Omental fat pad (tissue), 4 donors: ENCODE measurements at places on chromosomes 2 and 18. TPM values are rescaled to one million over a fixed set of nuclear protein-coding genes. Genes with fewer than 3 reads are reported as not detected.

- DNase-seq = no peak
Measured at GRCh38 chr2:64888591-64889309, 100.4 kb upstream of the SLC1A4 start.

- DNase-seq = no peak
Measured at GRCh38 chr18:33560686-33561370, 17.2 kb upstream of the ASXL3 start.

The POTEC gene
- not detected for total RNA-seq

- no peak for DNase-seq
Measured at GRCh38 chr18:54957996-54958395, 1.3 kb downstream of the CCDC68 start.

The PLGLB2 gene
- 2.6 TPM for total RNA-seq

The DHRS9 gene
- 6.7 TPM for total RNA-seq

The HAAO gene
- total RNA-seq = 7.2 TPM

GRCh38 chr2:174594456-174594855 is 3.1 kb downstream of the WIPF1 start:
- no peak for DNase-seq

- no peak for DNase-seq
Measured at GRCh38 chr2:219460424-219460926, 25.8 kb downstream of the SPEG start.

DNA sequence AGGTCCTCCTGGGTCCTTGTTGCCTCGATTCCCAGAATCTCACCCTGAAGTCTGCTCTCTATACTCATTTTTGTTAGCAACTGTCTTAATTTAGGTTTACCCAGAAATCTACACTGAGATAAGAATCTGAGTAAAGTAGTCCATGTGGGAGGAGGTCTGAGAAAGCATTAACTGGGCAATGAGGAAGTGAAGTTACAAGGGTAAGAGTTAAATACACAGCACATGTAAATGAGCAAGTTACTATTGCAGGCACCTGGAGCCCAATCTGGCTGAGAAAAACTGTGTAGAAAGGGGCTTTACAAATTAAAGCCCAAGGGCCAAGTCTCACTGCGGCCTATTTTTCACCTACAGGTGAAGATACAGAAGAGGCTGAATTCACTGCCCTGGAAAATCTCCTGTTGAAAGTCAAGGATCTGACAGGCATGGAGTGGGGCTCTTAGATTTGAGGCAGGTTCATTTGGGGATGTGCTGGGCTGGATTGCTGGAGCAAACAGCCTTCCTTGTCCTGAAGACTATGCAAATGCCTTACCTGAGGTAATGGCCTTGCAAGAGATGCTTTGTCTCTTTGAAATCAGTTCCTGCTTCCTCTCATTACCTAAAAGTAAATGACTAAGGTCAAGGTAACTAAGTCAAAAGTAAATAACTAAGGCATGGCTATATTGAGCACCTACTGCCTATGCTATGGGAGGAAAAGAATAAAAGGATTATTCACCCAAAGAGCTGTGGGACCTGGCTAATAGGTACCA is 84.4 kb upstream of the DYNAP start:
- DNase-seq = no peak

- DNase-seq = no peak
Measured at GRCh38 chr2:204110338-204110741, 173.8 kb downstream of the ICOS start.

- no peak for DNase-seq
Measured at GRCh38 chr2:16209799-16210198, 269.4 kb downstream of the MYCN start.

DNA sequence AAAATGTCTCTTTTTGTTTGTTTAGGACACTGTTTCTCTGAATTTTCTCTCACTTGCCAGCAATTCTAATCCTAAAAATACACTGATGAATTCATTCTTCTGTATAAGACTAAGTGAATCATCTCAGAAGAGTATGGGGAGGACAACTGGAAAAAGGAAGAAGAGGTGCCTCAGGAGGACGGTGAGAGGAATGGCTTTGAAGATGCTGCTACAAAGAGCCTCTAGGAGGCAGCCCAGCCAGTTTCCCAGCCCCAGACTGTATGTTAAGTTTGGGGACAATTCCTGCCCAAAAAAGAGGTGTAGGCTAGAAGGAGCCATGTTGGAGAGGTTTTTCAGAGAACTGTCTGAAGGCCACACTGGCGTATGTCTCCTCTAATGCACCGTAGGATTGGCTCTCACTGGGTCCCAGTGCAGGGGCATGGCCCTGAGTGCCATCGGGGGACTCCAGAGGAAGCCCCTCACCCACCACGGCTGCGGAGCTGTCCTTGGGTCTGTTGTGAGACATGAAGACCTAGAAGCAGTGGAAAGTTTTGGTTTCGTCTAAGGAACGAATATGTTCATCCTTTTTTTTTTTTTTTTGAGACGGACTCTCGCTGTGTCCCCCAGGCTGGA is 3.1 kb upstream of the SDC1 start:
- DNase-seq = no peak

DNA sequence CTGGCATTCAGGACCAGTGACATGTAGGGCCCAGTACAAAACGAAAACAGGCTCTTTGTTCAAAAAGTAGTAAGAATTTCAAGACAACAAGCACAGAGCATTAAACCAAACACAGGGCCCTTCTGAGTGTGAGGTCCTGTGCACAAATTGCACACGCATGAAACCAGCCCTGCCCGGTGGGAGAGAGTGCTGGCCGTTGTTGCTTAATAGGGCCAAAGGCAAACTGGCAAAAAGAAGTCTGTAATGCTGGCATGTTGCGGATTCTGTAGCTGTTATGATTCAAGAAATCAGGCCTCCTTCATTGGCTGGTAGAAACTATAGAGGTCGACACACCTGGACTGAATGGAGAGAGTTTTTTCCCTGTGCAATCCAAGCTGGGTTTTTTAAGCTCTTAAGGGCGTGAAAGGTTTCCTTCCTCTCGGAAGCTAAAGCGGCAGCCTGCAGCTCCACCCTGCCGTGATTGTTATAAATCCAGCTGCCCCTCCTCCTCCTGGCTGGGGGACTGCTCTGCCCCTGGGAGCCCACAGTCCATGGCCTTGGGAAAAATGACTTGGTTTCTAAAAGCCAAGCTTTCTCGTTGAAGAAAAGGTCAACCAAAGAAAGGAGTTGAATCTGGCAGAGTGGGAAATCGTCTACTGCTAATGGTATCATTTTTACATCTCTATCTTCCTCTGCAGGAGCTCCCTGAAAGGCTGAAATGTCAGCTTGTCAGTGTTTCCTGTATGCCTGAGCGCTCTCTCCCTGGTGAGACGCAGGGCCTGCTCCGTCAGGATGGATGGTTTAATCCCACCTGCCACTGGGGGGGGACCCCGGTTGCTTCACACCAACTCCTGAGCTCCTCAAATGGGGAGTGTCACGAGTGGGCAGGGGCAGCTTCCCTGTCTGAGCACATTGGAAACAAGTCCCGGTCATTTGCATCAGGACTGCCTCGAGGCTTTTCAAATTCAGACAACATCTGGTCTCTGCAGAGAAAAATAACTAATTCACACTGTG is 143.6 kb downstream of the ALPK2 start:
- no peak for DNase-seq

GRCh38 chr2:208984376-208985090 is 439.3 kb upstream of the MAP2 start:
- DNase-seq = no peak

- no peak for DNase-seq
Measured at GRCh38 chr2:143181494-143181893, 52.3 kb downstream of the ARHGAP15 start.

GRCh38 chr2:69565431-69565839 is 78.1 kb downstream of the AAK1 start:
- DNase-seq = peak; percentile 54

DNA sequence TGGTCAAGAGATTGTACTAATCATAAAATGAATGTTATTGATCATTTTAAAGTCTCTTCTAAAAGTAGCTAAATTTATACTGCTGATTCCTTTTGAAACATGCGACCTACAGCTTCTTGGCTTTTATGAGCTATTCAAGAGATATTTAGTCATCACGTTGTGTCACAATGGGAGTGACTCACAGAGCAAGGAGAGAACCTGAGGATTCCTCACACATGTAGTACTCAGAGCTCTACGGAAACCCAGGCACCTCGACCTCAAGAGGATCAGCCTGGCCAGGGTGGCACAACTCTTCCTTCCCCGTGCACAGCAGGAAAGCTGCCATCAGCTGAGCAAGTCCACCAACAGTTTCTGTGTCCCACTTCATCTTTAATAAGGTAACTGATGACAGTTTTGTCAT is at the start of gene DHRS9:
TSS of gene DHRS9 (plus strand) at position 223 of the 400 bp plus-strand sequence. CDS start 12,019 bp downstream, outside the sequence.
- no peak for DNase-seq

The ACTG2 gene
- total RNA-seq = 3.7 TPM

GRCh38 chr2:105361102-105361889 is 24.0 kb downstream of the C2orf49 start:
- DNase-seq = no peak

DNA sequence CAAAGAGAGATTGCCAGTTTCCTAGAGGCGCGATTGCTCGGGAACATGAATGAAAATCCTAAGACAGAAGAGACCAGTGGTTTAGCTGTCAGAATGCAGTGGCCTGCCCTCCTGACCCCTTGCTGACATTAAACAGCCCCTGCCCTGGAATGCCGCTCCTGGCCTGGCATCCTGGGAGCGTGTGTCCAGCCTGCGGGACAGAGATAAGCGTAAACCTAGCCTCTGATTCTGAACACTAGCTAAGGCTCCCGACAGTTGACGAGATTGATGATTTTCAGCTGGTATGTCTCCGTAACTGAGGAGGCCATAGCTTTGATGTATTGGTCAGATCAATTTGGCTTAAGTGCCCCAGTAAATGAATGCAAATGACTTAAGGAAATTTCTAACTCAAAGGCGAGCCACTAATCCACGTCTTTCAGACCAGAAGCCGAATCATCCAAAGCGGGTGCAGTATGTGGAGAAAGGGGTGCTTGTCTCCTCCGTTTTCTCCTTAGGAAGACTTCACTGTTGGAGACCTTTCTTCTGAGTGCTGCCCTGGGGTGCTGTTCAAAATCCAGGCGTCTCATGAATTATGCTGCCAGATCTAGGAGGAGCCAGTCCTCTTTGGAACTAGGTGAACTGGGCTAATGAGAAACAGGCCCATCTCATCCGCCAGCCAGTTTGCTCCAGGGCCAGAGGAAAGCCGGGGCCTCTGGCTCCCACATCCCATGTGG is 142.5 kb upstream of the L3MBTL4 start:
- DNase-seq = no peak

The NEU2 gene
- not detected for total RNA-seq

The ERFE gene
- total RNA-seq = not detected

DNA sequence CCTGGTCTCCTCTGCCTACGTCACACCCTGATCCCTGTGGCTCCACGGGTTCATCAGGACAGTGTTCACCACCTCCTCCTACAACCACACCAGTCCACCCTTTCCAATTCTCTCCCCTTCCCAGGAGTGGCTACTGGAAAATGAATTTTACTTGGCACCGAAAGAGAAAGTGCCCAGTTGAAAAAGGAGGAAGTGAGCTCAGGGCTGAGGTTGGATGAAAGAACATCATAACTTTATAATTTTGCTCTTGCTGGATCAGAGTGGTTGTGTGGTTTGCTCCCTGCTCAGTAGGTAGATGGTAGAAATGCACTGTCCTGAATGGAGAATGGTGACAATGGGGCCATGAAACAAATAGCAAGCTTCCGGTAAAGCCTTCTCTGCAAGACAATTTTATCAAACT is 140.3 kb upstream of the DDX18 start:
- DNase-seq = no peak
